ENCODE measurements at places on chromosomes 2 and 18.

- no peak for DNase-seq
These were observed 763 bp downstream of the CCDC141 start for GRCh38 chr2:179049203-179049545.

DNA sequence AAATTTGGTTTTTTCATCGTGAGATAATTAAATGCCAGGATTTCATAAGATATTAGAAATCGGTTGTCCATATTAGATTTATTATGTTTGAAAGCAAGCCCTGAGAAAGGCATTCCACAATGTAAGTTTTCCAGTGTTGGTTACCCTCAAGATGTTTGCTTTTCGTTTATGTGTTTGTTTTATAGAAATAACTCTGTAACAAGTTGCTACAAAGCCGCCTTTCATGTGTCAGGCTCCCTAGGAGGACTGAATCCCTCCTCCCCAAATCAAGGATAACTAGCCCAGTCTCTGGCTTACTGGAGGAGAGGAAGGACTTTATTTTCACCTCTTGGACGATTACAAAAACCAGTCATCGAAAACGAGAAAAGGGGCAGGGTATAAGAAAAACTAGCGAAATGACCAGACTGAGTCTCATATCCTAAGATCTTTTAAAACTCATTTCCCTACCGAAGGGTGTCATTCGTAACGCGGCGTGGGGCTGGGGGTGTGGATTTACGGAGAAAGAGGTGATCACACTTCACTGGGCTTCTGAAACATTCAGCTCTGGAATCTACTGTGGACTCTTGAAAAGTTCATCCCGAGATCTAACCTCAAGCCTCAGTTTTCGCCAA lies 1.0 kb upstream of the PEX13 start:
- no peak for DNase-seq

GRCh38 chr18:63970809-63971205 lies 926 bp downstream of the SERPINB8 start:
- no peak for DNase-seq

GRCh38 chr2:236552212-236552542 lies 17.4 kb upstream of the ACKR3 start:
- DNase-seq: no peak

DNA sequence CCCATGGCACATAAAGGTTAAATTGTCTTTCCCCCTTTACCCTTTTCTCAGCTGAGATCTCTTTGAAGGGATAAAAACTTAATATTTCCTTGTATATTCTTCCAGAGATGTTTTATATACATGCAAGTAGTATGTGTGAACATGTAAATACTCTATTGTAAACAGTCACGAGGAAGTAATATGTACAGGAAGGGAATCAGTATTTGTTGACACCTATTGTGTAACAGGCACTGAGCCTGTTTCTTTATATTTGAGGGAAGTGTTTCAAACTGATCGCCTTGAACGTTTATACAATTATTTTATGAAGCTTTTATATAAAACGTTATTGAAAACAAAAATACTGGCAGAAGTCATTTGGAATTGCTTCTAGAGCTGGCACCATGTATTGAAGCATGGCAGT lies 13.2 kb downstream of the RALBP1 start:
- no peak for DNase-seq

DNA sequence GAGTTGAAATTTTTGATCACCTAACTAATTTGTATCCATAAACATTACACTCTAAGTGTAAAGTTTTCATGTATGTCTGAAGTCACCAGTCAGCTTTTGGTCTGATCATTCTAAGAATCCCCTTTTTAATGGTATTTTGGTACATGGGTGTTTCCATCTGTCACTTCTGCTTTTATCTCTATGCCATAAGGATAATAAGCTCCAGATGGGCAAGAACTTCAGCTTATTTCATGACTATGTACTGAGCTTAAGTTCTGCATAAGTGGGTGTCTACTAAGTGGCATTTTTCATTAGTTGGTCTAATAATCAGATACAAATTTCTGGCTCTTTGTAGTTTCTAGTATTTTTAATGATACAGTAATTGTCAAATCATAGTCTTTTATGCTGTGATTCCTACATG lies 20.4 kb downstream of the UBXN4 start:
- DNase-seq: no peak

DNA sequence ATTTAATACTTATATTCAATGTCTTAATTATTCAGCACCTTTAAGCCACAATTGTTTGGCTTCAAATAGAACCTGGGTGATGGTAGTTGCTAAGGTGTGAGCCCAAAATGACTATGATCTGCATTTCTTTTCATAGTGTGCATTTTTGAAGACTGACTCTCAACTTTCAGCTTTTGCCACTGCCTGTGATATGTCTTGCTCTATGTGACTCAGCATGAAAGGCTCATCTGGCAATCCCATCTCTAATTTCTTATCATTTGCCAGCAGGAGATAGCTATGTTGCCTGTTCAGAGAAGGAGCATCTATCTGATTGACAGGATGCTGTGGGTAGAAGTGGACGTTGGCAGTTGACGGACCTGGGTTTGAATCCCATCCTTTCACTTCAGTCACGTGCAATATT lies 34.5 kb upstream of the CCDC93 start:
- no peak for DNase-seq

GRCh38 chr18:22558945-22559385 lies 141.2 kb upstream of the CTAGE1 start:
- no peak for DNase-seq

GRCh38 chr18:6557057-6557769 lies 142.5 kb upstream of the L3MBTL4 start:
- no peak for DNase-seq

DNA sequence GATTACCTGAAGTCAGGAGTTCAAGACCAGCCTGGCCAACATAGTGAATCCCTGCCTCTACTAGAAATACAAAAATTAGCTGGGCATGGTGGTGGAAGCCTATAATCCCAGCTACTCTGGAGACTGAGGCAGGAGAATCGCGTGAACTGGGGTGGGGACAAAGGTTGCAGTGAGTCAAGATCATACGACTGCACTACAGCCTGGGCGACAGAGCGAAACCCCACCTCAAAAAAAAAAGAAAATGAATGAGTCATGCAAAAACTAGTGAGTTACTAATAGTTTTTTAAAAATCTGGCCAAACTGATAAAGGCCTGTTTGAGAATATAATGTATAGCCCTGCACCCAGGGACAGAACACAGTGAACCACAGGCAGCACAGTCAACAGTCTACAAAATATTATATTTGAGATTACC lies 17.5 kb downstream of the AFG3L2 start:
- no peak for DNase-seq

DNA sequence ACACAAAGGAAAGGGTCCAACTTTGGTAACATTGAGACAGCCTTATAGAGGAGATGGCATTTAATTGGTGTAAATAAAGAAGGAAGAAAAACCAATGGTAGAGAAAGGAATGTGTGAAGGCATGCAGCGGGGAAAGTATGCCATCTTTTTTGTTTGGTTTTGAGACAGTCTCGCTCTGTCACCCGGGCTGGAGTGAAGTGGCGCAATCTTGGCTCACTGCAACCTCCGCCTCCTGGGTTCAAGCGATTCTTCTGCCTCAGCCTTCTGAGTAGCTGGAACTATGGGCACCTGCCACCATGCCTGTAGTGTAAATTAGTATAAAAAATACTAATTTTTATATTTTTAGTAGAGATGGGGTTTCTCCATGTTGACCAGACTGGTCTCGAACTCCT lies 6.4 kb downstream of the RIOK3 start:
- DNase-seq: no peak

GRCh38 chr2:212227755-212228154 lies 310.8 kb downstream of the ERBB4 start:
- DNase-seq: no peak

- no peak for DNase-seq
These were observed 206.0 kb downstream of the ATAD2B start for GRCh38 chr2:23720705-23721453.

- no peak for DNase-seq
These were observed 35.4 kb downstream of the SFXN5 start for GRCh38 chr2:73035899-73036711.

- no peak for DNase-seq
These were observed 54.6 kb upstream of the BCL2L11 start for GRCh38 chr2:111066062-111066593.

DNA sequence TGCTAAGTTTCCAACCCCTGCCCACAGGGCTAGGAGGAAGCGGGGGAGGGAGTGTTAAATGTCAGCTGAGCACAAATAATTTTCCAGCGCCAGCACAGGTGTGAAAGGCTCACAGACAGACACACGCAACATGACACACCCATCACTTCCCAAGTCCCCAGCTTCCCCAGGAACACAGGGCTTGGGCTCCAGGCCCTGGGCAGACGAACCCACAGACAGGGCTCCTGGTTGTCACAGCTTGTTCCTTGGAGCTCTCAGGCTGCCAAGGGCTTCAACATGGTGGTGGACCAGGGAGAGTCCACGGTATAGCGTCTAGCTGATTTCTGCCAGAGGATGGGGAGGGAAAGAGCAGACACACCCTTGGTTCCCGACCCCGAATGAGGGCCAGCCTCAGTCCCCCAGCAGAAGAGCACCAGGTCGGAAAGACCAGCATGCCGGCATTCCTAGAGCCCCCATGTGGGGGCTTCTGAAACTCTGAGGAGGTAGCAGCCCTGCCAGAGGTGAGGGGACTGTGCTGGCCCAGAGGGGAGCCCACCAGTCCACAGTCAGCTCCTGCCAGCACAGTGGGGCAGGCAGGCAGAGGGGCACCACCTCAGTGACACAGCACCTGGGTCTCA lies 1.9 kb downstream of the DUSP2 start:
- DNase-seq: no peak

DNA sequence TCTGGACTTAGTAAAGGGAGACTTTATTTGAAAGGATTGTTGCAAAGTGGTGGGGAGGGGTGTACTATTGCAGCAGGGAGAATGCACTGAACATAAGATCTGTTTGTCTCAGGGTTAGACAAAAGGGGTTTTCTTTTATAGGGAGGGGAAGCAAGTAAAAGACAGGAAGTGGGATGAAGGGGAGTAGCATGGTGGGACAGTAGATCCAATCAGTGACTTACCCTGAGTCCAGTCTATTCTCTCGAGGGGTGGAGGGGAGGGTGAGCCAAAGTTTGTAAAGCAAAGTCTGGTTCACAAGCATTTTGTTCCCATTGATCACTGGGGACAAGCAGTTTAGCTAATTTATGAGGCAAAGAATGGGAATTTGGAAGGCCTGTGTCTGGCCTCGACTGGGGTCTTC lies 35.0 kb upstream of the CYP27C1 start:
- no peak for DNase-seq

DNA sequence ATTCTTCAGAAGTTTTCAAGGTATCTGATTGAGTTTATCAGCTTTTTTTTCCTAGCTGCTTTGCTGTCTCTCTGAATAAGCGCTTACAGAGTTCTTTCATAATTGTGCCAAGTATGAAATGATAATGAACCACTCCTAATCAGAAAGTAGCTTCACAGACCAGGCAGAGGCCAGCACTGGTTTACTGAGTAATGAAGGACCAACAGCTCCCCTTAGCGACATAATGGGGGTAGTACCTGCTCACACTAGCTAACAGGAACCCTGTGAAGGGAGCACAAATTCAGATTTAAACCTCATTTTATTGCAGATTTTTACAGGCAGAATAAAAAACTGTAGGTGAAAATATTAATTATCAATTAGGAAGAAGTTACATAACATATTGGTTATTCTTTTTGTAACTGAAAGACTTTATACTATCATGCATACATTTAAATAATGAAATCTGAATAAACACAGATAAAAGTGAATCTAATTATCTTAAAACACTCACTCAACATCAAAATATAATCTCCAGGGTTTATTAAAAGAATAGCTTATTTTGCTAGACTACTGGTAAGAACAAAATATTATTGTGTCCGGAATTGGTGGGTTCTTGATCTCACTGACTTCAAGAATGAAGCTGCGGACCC lies 53.7 kb upstream of the LRRC30 start:
- DNase-seq: no peak

DNA sequence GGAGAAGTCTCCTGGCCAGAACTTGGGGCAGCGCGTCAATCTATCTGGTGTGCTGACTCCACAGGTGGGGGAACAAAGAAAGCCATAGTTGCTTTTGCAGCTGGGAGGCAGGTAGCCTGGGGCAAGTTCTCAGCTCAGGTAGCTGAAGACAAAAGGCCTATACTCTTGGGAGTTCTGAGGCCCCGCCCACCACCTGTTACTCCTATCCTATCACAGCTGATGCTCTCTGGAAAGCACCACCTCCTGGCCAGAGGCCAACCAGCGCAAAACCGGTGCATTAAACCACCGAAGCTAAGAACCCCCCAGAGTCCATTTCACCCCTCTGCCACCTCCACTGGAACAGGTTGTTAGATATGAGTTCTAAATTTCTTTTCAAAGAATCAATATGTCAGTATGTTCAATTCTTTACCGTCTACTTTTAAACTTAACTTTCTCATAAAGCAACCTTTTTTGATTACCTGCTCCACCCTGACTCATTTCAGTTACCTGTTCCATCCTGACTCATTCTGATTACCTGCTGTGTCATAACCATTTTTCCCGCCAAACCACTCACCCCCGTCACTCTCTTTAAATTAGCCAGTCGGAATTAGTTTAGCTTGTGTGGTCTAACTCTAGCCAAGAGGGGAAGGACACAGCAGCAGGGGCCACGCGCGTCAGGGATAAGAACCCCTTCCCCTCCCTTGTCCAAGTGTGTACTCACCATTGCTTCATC lies 43.4 kb downstream of the UPP2 start:
- DNase-seq: no peak

DNA sequence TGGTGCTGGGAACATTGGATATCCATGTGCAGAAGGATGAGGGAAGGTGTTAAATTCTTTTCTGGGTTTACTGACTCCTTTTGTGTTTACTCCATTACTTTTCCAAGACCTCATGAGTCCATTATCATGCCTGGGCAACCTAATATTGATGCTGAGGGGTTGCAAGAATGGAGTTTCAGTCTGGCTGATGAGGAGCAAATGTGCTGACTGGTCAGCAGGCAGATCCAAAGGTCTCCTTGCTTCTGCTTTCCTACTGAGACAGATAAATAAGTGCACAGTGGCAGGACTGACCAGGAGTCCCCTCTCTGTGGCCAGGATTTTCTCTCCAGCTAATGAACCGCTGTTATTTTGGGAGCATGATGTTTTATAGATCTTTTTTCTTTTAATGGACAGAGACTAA lies 43.6 kb upstream of the WIPF1 start:
- DNase-seq: no peak

DNA sequence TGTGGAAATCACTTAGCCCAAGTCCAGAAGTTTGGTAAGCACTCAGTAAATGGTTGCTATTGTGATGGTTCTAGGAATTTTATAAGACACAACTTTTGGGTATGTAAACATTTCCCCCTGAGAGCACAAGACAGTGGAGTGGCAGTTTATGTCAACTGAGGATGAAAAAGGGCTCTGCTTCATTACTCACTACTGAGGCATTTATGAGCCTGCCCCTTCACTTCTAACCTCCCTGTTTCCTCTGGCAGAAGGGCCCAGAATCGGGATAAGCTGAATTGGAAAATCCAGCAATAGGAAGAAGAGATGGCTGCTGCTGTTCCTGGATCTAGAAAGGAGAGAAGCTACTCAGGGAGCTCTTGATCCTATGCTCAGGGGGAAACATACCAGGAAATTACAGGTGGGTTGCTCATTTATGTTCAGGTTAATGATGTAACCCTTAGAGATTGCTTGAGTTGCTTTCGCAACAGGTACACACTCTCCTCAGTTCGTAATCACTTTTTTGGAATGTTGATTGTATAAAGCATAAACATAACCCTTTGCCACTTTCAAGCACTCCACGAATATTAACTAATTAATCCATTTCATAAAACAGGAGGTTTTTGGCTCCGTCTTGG lies 46.3 kb downstream of the ADCYAP1 start:
- no peak for DNase-seq

GRCh38 chr18:48968412-48969215 lies 17.8 kb upstream of the SMAD7 start:
- DNase-seq: no peak

Data from activated CD4-positive, alpha-beta T cell treated with anti-CD3 and anti-CD28 coated beads, Interleukin-2, amount 50 U/mL, for 24 hours (primary cell).